ENCODE measurements at places on chromosomes 3 and 15. TPM values are rescaled to one million over a fixed set of nuclear protein-coding genes. Genes with fewer than 3 reads are reported as not detected.

FBLN2 gene
- not detected for total RNA-seq

TMEM212 gene
- total RNA-seq, result not detected

ADGRG7 gene
- not detected for total RNA-seq

DNA sequence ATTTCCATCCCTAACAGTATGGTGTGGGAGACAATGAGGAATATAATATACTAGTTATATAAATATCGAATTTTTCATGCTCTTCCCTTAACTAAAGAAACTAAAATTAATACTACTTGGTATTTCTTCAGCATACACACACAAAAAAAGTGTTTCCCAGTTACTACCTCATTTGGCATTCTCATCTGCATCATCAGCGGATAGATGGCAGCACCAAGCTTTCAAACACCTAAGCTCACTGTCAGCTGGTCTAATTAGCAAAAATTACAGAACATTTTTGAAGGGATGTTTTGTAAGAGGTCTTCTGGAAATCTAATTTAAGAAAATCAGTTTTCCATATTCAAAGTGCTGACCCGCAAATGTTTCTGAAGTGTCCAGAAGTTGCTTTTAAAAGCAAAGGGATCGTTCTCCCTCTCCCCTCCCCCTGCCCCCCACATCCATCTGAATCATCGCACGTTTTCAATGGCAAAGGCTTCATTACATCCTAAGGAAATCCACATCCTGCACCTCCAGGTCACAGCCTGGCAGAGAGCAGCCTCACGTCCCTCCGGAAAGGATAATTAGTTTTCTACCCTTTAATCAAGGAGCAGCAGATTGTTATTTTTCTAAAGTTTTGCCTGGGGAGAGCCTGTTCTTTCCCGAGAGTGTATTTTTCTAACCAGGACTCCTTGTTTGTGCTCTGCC is 86.1 kb upstream of the SPATA12 start:
- H3K27ac ChIP-seq, result no peak overlapping the region
- no peaks in the 10 kb centered on the region for H3K4me1 ChIP-seq
- H3K27me3 ChIP-seq, result no peaks in the 10 kb centered on the region
- H3K36me3 ChIP-seq, result no peaks in the 10 kb centered on the region
- no peak overlapping the region for H3K4me3 ChIP-seq

GRCh38 chr3:61813636-61814035 is 252.3 kb downstream of the PTPRG start:
- no peaks in the 10 kb centered on the region for H3K36me3 ChIP-seq
- DNase-seq, result no peak
- H3K27ac ChIP-seq, result no peak overlapping the region
- no peak overlapping the region for H3K4me3 ChIP-seq

CCDC39 gene
- not detected for total RNA-seq

CAV3 gene
- not detected for total RNA-seq

GOLGA6A gene
- total RNA-seq, result not detected

DNA sequence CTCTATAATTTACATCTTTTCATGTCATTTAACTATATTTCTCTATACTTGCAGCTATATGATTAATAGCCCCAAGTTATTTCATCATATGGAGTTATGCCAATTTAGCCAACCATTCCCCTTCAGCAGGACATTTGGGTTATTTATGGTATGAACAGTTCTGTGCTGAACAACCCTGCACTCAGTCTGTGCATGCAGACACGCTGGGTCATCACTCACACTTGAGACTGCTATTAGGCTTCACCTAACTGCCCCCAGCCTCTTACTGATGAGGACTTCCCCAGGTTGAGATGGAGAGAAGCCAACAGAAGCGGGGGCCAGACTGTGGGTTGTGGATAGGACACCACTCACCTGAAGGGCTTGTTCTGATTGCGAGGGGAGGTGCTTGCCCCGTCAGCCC is 7.3 kb downstream of the TADA3 start:
- H3K4me1 ChIP-seq, result peaks cover 45% of the 10 kb centered on the region
- no peak overlapping the region for H3K27ac ChIP-seq
- DNase-seq, result no peak
- H3K4me3 ChIP-seq, result no peak overlapping the region
- peaks cover 30% of the 10 kb centered on the region for H3K36me3 ChIP-seq

- no peak overlapping the region for H3K4me3 ChIP-seq
- no peaks in the 10 kb centered on the region for H3K36me3 ChIP-seq
- no peak overlapping the region for H3K27ac ChIP-seq
- no peak for DNase-seq
- no peaks in the 10 kb centered on the region for H3K27me3 ChIP-seq
Observed at GRCh38 chr3:140023616-140024530, 88.9 kb downstream of the CLSTN2 start.

GRCh38 chr15:83769411-83769999 is 115.6 kb downstream of the ADAMTSL3 start:
- peaks cover 11% of the 10 kb centered on the region for H3K27me3 ChIP-seq
- H3K36me3 ChIP-seq, result no peaks in the 10 kb centered on the region
- H3K4me1 ChIP-seq, result no peaks in the 10 kb centered on the region
- no peak for DNase-seq

ADPRH gene
- total RNA-seq, result 9.2 TPM

DNA sequence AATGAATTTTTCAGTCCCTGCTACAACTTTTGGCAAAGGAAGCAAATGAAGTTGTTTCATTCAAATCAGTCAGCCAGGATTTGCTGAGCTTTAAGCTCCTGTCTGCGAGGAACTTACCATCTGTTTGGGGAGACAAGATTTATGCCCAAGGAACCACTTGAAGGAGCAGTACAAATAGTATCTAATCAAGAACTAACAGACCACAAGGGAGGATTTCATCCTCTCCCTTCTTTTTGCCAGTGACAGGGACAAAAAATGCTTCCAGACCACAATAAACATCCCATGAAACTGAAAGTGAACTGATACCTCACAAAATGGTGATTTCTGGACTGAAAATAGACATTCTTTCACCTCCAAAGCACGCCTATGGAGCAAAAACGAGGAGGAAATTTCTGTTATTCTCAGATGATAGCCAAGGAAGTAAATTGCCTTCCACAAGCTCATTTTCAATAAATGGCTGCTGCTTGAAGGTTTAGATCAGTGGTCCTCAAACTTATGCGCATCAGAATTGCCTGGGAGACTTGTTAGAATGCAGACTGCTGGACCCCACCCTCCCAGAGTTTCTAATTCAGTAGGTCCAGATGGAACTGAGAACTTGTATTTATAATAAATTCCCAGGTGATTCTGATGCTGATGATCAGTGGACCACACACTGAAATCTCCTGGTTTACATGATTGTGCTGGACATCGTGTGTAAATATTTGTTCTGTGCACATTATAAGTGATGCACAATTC is 202.4 kb upstream of the GADL1 start:
- peaks cover 3% of the 10 kb centered on the region for H3K27me3 ChIP-seq
- H3K4me1 ChIP-seq, result peaks cover 2% of the 10 kb centered on the region
- H3K27ac ChIP-seq, result no peak overlapping the region
- no peak for DNase-seq

- no peaks in the 10 kb centered on the region for H3K4me1 ChIP-seq
- DNase-seq, result no peak
- no peak overlapping the region for H3K27ac ChIP-seq
- H3K4me3 ChIP-seq, result no peak overlapping the region
- peaks cover 4% of the 10 kb centered on the region for H3K27me3 ChIP-seq
Observed at GRCh38 chr3:102332205-102332604, 102.6 kb upstream of the ZPLD1 start.

- H3K27ac ChIP-seq, result no peak overlapping the region
- no peaks in the 10 kb centered on the region for H3K4me1 ChIP-seq
- no peaks in the 10 kb centered on the region for H3K36me3 ChIP-seq
- no peak for DNase-seq
- no peaks in the 10 kb centered on the region for H3K27me3 ChIP-seq
Observed at GRCh38 chr3:35793667-35794066, 154.3 kb downstream of the ARPP21 start.

GRCh38 chr3:99760629-99761028 is 57.0 kb upstream of the CMSS1 start:
- peaks cover 7% of the 10 kb centered on the region for H3K27me3 ChIP-seq
- no peak overlapping the region for H3K27ac ChIP-seq
- H3K36me3 ChIP-seq, result no peaks in the 10 kb centered on the region
- H3K4me3 ChIP-seq, result no peak overlapping the region
- no peak for DNase-seq

DNA sequence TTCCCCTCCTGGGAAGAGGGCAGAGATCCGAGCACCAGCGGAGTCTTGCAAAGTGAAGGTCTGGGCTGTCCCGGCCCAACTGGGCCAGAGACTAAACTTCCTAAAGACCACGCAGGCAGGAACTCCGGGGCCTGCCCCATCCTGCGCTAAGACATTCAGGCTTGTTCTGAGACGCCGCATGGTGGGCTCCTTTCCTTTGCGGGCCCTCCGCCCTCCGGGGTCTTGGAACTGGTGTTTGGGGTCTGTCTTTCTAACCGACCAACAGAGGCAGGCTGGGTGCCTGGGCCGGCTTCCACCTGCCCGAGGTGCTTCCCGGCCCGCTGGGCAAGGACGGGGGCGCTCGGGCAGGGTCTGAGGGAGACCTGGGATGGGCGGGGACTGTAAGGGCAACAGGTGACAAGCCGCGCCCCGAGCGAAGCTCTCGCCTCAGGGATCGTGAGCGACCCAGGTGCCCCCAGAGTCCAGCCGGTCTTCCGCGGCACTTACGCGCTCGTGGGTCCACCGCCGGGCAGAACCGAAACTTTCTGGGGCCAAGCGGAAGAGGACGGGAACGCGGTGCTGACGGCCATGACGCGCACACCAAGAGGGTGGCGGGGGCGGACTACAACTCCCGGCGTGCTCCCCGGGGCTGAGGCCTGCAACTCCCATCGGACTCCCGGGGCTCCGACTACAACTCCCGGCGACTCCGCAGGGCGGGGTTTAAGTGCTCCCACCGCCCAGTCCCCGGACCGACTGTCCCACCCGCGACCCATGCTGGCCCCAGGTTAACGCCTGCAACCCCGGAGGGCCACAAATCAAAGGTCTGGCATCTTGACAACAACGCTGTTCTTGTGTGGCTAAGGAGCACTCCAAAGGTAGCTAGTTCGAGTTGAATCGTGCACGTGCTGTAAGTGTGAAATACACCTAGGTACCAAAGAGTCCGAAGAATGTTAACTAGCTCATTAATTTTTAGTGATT is at the start of gene FYCO1:
Gene FYCO1, minus strand, starts transcription at position 589 of the 957 bp plus-strand sequence. CDS start 10,914 bp downstream, outside the sequence.
- peak within 1 kb of the TSS; percentile 85 for H3K4me3 ChIP-seq
- DNase-seq, result peak; percentile 95
- H3K36me3 ChIP-seq, result peaks cover 7% of the 10 kb centered on the region
- H3K27ac ChIP-seq, result peak within 1 kb of the TSS; percentile 84
- peaks cover 37% of the 10 kb centered on the region for H3K4me1 ChIP-seq

Measured in natural killer cell treated with Interleukin-12 subunit alpha and Interleukin-12 subunit beta and Interleukin-15 and Interleukin-18, amount 100 ng/mL, for 72 hours (primary cell).